ENCODE measurements at places on chromosomes 6 and 20. TPM values are rescaled to one million over a fixed set of nuclear protein-coding genes. Genes with fewer than 3 reads are reported as not detected.

Gene RHAG
- polyA plus RNA-seq, result 0.27 TPM

Gene ACTL10
- 1.2 TPM for polyA plus RNA-seq

Gene MEI4
- polyA plus RNA-seq, result 2.2 TPM

Gene PBOV1
- polyA plus RNA-seq, result not detected

Gene SOBP
- polyA plus RNA-seq, result 44.6 TPM

Gene PRL
- 1.1 TPM for polyA plus RNA-seq

Gene XKR7
- 9.0 TPM for polyA plus RNA-seq

Gene TUBB2B
- 1,520 TPM for polyA plus RNA-seq

Gene GPR6
- polyA plus RNA-seq, result 0.99 TPM

Gene EDN3
- 7.7 TPM for polyA plus RNA-seq

Gene DNAH8
- polyA plus RNA-seq, result 0.03 TPM

Gene PAX1
- 0.30 TPM for polyA plus RNA-seq
